Dermis blood vessel endothelial cell (primary cell): ENCODE measurements at places on chromosomes 2 and 18. TPM values are rescaled to one million over a fixed set of nuclear protein-coding genes. Genes with fewer than 3 reads are reported as not detected.

DNA sequence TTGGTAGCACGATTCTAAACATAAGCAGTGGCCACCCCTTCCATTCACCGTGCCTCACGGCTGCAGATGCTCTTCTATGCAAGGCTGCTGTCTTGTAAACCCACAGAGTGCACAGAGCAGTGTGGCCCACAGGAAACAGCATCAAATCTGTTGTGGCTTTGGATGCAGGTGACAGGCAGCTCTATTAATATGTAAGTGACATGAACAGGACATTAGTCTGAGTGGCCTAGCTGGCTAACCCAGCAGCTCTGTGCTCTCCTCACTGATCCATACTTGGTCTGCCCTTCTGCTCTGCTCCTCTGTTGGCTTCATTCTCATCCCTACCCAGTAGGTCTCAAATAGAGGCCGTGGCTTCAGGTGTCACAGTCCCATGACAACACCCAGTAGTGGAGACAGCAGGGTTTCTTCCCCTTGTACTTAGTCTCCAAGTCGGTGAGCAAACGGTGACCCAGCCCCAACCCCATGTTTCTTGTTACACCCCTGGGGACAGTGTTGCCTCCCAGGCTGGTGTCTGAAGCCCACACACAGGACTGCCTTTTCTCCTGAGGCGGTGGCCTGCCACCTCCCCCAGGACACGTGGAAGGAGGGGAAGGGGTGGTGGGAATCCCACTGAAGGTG lies 5.8 kb downstream of the SH3RF3 start:
- no peak for DNase-seq

DNA sequence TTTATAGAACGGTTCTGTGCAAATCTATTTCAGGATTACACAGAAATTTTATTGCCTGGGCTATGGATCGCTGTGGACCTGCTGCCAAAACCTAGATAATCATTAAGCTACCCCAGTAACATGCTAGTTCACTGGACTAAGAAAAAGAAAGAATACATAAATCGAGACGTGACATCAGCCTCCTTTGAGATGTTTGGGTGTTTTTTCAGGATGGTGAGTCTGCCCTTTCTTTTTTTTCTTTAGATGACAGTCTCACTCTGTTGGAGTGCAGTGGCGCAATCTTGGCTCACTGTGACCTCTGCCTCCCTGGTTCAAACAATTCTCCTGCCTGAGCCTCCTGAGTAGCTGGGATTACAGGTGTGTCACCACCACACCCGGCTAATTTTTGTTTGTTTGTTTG lies 52.0 kb downstream of the FHOD3 start:
- no peak for DNase-seq

DNA sequence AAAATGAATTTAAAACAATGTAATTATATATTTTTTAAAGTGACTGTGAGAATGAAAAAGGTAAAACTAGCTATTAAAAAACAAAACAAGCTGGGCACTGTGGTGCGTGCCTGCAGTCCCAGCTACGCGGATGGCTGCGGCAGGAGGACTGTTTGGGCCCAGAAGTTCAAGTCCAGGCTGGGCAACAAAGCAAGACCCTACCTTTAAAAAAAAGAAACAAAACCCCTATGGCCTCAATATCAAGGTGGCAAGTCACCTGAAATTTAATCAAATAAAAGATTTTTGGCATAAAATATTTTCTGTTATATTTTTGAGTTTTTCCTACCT lies 46.9 kb upstream of the STRN start:
- DNase-seq, result no peak

DNA sequence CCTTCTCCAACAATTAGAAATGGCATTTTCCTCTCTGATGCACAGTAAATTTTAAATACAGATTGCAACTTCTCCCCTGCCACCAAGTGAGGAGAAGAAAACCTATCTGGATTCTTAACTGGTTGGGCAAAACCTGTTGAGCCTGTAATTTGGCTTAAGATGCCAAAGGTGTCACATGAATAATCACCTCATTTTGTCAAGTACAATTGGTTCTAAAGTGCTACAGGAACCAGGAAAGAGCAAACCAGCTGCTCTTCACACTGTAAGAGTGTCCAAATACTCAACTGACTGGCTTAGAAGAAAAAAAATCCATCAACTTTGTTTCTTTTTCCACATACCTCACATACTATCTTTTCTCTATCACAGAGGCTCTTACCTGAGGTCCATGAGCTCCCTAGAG lies 35.4 kb downstream of the NPC1 start:
- DNase-seq, result no peak

The DNAJB2 gene
- 24.0 and 27.7 TPM in 2 replicates for total RNA-seq

- no peak for DNase-seq
Measured at GRCh38 chr18:52544086-52544485, 204.1 kb downstream of the DCC start.
